ENCODE measurements at places on chromosomes 11 and 22.

DNA sequence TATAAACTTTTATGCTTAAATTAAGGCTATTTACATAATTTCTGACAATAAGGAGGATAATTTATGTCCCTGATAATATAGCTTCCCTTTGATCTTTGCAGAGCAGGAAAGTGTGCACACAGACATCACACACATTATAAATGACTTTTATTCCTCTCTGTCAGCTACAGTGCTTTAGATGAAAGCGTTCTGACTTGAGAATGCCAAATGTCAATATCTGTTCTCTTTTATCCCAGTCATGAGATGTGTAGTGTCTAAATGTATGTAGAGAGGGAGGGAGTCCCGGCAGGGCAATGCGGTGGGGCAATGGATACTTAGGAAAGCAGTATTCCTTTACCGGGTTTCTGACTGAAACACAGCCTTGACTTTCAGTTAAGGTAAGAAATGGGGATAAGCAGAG lies 225.4 kb upstream of the CHORDC1 start:
- DNase-seq = peak; percentile 33

DNA sequence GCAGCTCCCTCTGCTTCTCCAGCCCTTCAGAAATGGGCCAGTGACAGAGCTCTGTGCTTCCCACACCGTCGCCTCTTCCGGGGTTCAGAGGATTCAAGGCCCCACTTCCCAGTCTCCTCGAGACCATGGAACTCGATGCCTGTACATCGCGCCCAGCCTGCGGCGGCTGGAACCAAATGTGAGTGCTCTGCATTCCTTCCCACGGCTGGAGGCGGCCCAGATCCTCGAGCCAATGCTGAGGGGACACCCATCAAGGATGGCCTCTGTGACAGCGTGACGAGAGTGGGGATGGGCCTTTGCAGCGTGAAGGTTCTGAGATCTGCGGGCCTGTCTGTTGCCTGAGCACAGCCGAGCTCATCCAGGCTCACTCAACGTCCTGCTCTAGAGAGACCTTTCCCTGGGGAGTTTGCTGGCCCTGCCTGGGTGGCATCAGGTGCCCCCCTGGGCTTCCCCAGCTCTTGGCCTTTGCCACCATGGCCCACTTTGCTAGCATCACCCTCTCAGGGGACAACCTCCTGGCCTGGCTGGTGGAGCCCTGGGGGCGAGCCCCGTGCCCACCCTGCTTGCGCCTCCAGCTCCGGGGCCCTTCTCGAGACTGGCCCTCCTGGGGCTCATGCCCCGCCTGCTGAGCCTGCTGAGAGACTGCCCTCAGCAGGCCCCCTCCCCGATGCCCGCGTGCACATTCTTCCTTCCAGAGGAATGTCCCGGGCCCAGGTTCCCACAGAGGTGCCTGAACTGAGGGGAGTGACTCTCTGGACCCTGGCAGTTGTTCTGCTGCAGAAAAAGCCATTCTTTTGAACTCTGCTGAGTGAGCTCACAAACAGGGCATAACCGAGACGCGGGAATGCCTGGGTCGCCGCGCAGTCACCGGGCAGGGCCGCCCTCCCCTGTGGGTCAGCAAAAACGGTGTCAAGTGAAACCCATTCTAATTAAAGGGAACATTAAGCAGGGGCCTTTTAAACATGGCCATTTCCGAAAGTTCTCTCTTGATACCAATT lies 7.3 kb upstream of the MYEOV start:
- no peak for DNase-seq

GRCh38 chr11:64026575-64027205 lies 9.0 kb upstream of the FLRT1 start:
- DNase-seq = no peak

- DNase-seq = no peak
Measured at GRCh38 chr22:30749272-30749671, 54.6 kb downstream of the OSBP2 start.

- DNase-seq = peak; percentile 66
Measured at GRCh38 chr11:46237248-46238077, 40.0 kb upstream of the CREB3L1 start.

GRCh38 chr11:75040167-75040770 lies 51.5 kb downstream of the NEU3 start:
- DNase-seq = no peak

GRCh38 chr22:44525941-44526778 lies 28.1 kb upstream of the RTL6 start:
- no peak for DNase-seq

GRCh38 chr11:95700471-95700817 lies 89.1 kb downstream of the FAM76B start:
- DNase-seq = no peak

- peak; percentile 52 for DNase-seq
Measured at GRCh38 chr11:68460741-68461574, at the start of gene PPP6R3. Gene PPP6R3 (plus strand): TSS chr11:68460752. CDS start chr11:68537665, 76,913 bp downstream.

GRCh38 chr22:48302657-48303368 lies 1524.9 kb downstream of the BRD1 start:
- DNase-seq = no peak

- peak; percentile 89 for DNase-seq
Measured at GRCh38 chr11:95338430-95338991, 107.5 kb upstream of the SESN3 start.

Measured in brain (organoid and tissue), 16 donors.